ENCODE measurements at places on chromosomes 6 and 20. TPM values are rescaled to one million over a fixed set of nuclear protein-coding genes. Genes with fewer than 3 reads are reported as not detected.

DNA sequence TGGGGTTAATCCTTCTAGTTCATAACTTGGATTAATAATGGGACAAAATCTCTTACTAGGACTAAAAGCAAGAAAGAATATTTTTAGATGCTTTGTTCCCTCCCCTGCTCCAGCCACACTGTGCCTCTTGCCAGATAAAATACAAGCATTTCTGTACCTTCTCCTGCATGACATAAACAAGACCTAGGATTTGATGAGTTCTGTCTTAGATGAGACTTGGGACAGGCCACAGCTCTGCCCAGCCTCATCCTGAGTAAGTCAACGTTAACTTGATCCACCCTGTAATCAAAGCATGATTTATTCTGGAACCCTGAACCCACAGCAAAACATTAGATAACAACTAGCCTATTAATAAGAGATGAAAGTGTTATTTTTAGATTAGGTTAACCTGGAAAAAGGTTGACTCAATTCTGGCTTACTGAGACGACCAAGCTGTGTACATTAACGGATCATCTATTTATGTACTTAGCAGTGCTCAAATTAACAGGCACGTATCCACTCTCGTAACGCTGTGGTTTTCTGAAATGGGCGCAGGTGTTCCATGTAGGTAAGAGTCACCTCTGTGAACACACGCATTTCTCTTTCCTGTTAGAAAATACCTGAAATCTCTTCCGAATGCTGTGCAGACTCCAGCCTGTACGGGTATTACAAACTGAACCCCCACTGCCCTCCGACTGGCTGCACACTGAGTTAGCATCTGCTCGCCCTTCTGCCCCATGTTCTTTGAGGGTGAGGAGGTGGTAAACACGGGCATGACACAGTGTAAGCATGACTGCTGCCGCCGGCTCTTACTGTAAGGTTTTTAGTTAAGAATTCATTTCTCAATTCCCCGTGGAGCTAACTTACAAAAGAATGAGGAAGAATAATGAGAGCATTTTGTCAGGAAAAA, 132.1 kb upstream of the FOXQ1 start:
- H3K27me3 ChIP-seq: no peaks in the 10 kb centered on the region
- no peaks in the 10 kb centered on the region for H3K36me3 ChIP-seq
- H3K4me1 ChIP-seq: no peaks in the 10 kb centered on the region
- H3K27ac ChIP-seq: no peak overlapping the region
- no peak overlapping the region for H3K4me3 ChIP-seq

HMGCLL1 gene
- 4.2 TPM for total RNA-seq

CALHM5 gene
- total RNA-seq: 1.9 TPM

- no peak overlapping the region for H3K4me3 ChIP-seq
- H3K27me3 ChIP-seq: peaks cover 4% of the 10 kb centered on the region
- DNase-seq: no peak
- peaks cover 13% of the 10 kb centered on the region for H3K4me1 ChIP-seq
- no peaks in the 10 kb centered on the region for H3K36me3 ChIP-seq
These were observed 102.3 kb upstream of the FOXP4 start for GRCh38 chr6:41443616-41444525.

TMC2 gene
- total RNA-seq: 0.43 TPM
